Activated CD8-positive, alpha-beta memory T cell treated with anti-CD3 and anti-CD28 coated beads, Interleukin-2, amount 10 ng/mL, durations not matched to agents 7 days and 5 days (primary cell): ENCODE measurements at places on chromosomes 3 and 15. TPM values are rescaled to one million over a fixed set of nuclear protein-coding genes. Genes with fewer than 3 reads are reported as not detected.

The HHLA2 gene
- 5.2 TPM for total RNA-seq

DNA sequence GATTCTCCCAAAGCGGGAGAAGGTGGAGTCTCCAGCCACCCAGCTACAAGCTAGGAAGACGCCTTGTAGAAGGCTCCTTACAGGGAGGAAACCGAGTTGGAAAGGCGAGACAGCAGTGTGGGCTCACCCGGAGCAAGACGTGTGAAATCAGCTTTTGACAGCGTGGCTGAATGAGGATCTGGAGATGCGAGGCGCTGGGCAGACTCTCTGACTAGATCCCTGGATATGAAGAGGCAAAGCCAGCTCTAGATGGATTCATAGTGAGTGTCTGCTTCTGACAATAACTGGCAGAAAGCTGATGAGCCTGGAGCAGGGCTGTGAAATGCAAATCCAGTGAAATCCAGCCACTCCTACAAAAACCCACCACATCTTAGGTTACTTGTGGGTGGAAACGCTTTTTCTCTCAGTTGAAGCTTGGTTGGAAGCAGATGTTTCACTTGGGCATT is 41.0 kb downstream of the GOLGA6A start:
- H3K4me1 ChIP-seq, result no peaks in the 10 kb centered on the region
- DNase-seq, result no peak
- no peaks in the 10 kb centered on the region for H3K27me3 ChIP-seq
- peak overlapping the region; percentile 16 for H3K27ac ChIP-seq

- no peaks in the 10 kb centered on the region for H3K27me3 ChIP-seq
- DNase-seq, result no peak
- H3K27ac ChIP-seq, result no peak overlapping the region
- no peak overlapping the region for H3K4me3 ChIP-seq
- H3K4me1 ChIP-seq, result peaks cover 7% of the 10 kb centered on the region
Observed at GRCh38 chr3:158352551-158352950, 218.4 kb upstream of the MLF1 start.

The AGTR1 gene
- not detected for total RNA-seq

DNA sequence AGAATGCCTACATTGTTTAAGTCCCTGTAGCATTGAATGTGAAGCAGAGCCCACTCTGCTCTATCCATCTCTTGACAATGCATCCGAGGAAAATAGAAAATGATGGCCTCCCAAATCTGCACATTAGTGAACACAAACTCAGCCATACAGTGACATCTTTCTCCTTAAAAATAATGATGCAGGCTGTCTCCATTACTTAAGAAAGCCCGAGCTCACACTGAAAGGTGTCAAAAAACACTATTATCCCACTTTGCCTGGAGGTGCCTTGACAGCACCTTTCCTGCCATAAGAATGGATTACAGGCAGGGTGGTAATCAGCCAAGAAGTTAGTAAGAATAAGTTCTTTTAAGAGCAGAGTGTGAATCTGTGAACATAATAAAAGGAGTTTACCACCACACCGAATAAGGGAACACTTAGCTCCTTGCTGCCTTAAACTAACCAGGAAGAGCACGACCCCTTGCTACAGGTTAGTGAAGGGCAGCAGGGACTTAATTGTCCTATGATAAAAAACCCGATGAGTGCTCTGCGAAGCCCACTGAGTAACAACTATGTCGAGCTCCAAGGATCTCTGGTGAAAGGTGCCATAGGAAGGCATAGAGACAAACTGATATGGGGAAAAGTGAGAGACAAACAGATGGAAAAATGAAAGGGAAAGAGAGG is 123.2 kb upstream of the TUSC7 start:
- H3K27ac ChIP-seq, result no peak overlapping the region
- H3K4me1 ChIP-seq, result no peaks in the 10 kb centered on the region
- H3K4me3 ChIP-seq, result no peak overlapping the region
- H3K36me3 ChIP-seq, result no peaks in the 10 kb centered on the region

GRCh38 chr3:88044411-88044810 is 14.4 kb downstream of the CGGBP1 start:
- peaks cover 8% of the 10 kb centered on the region for H3K4me1 ChIP-seq
- no peaks in the 10 kb centered on the region for H3K27me3 ChIP-seq
- no peak for DNase-seq

DNA sequence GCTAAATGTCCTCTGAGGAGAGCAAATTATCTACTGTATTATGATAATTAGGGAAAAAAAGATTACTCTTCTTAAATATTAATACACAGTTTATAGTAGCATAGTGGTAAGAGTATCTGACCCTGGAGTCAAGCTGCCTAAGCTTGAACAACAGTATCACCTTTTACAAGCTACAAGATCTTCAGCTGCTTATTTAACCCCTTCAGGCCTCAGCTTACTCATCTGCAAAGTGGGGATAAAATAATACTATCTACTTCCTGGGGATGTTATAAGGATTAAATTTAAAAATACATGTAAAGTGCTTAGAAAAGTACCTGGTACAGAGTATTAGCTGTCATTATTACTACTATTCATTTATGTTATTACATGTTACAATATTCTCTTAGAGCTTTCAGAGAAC is 42.0 kb downstream of the SUMF1 start:
- H3K4me3 ChIP-seq, result no peak overlapping the region
- H3K4me1 ChIP-seq, result peaks cover 32% of the 10 kb centered on the region
- DNase-seq, result no peak
- H3K36me3 ChIP-seq, result peaks cover 3% of the 10 kb centered on the region
- H3K27me3 ChIP-seq, result no peaks in the 10 kb centered on the region

DNA sequence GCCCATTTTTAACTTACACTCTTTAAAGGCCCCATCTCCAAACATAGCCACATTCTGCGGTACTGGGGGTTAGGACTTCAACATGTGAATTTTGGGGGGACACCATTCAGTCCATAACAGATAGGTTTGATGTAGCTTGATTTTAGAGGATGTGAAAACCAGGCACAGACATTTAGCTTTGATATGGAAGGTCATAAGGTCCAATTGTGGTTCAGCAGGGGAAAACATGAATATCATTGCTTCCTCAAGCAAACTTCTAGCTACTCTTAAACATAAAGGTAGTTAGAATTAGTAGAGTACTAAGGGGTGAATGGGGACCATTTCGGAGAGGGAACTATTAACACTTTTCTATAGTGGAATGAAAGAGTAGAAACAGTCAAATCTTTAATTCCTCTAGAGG is 13.6 kb upstream of the NFKBIZ start:
- peaks cover 41% of the 10 kb centered on the region for H3K36me3 ChIP-seq
- H3K4me1 ChIP-seq, result peaks cover 46% of the 10 kb centered on the region
- no peak overlapping the region for H3K27ac ChIP-seq
- H3K27me3 ChIP-seq, result no peaks in the 10 kb centered on the region
- H3K4me3 ChIP-seq, result no peak overlapping the region
- no peak for DNase-seq

GRCh38 chr3:194496217-194496919 is 9.6 kb upstream of the ATP13A3 start:
- H3K27ac ChIP-seq, result no peak overlapping the region
- H3K27me3 ChIP-seq, result no peaks in the 10 kb centered on the region
- DNase-seq, result no peak
- H3K4me1 ChIP-seq, result peaks cover 14% of the 10 kb centered on the region
- H3K36me3 ChIP-seq, result peaks cover 8% of the 10 kb centered on the region

The RBPMS2 gene
- not detected for total RNA-seq
